ENCODE measurements at places on chromosomes 1 and 21.
A peak's percentile ranks its signal among the peaks of the same experiment; 100 is the strongest.

DNA sequence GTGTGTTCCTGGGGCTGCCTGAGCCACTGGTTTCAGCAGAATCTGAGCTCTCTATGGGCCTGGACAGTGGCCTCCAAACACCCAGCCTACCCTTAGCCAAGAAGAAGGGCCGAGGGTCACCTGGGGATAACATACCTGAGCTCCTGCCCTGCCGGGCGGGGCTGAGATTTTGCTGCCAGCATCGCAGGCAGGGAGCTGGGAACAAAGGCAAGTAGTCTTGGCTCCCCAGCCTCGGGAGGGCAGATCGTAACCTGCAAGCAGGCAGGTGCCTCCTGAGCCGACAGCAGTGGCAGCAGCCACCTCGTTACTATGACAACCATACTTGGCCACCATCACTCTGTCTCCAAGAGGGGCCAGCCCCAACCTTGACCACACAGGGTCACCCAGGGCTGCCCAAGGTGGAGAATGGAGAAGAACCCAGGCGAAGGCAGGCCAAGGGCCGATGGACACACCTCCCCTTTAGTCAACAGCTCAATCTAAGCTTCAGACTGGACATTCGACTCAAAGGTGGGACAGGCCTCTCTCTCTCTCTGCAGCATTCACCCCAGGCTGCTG, 54.6 kb downstream of the TOMM20 start:
- no peak for DNase-seq

DNA sequence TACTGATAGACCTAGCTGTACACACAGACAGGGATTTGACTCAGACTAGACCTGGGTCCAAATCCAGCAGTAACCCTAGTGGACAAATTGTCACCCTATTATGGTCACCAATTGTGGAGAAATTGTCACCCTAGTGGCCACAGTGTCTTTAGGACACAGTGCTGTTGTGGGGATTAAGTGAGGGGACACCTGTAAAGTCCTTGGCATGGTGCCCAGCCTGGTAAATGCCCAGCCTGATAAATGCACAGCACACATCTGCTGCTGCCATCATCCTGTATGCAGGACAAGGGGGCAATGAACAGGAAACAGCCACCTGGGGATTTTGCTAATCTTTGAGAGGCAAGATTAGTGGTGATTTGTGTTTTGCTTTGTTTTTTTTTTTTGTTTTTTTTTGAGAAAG, 2.3 kb downstream of the TMEM61 start:
- DNase-seq = no peak

- DNase-seq = no peak
Measured at GRCh38 chr1:236560213-236560771, 36.5 kb downstream of the LGALS8 start.

DNA sequence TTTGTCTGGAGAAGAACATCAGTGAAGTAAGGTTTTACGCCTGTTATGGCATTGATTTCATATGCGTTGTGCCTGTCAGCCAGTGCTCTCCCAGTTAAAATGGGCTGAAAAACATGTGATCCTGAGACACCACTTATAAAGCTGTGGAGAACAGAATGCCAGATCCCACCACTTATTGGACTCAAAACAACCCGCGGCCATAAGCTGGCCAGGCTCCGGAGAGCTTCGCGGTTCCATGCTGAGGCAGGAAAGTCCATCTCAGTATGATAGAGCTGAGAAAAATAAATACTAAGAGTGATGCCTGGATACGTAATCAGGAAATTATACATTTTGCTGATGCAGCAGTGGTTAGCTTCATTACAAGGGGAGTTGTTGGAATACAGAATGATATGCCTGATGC, 5.1 kb downstream of the APOBEC4 start:
- DNase-seq = no peak

GRCh38 chr1:152013664-152014237, 20.1 kb upstream of the S100A10 start:
- no peak for DNase-seq

DNA sequence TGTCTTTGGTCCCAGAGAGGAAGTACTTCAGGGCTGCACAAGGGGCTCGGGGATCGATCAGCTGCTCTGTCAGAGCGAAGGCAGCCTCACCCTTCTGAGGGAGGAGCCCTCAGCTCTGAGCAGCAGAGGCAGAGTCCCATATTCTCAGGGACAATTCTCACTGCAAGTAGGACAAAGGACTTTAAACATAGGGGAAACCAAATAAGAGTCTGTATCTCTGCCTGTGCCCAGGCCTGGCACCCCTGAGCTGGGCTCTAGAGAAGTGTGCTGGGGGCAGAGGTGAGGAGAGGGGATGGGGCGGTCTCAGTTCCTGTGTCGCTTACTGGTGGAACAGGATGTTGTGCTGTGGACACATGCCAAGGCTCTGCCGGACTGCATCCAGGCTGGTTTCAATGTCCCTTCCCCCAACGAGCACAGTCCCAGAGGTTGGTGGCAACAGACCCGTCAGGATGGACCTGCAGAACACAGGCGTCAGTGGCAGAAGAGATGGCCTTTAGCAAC, 76.6 kb downstream of the ABCA4 start:
- peak; percentile 28 for DNase-seq

GRCh38 chr1:65812065-65812464, 19.4 kb downstream of the PDE4B start:
- DNase-seq = no peak

- no peak for DNase-seq
Measured at GRCh38 chr1:66239834-66240233, 294.1 kb upstream of the SGIP1 start.

DNA sequence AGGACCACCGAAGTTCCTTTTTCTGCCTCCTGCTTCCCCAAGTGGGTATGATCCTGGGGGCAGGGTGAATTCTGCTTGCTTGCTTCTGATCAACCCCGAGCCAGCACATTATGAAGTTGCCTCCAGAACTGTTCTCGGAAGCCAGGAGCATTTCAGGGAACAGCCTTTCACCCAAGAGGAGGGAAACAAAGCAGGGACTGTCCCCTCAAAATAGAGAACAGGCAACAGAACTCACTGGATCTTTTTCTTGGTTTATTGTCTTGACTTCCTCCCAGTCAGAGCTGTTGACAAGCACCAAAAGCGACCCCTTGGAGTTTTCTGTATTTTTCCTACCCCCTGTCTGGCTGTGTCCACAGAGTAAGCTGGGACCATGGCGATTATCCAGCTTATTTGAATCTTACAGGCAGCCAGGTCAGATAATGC, 258.3 kb upstream of the SGIP1 start:
- peak; percentile 52 for DNase-seq

- peak; percentile 47 for DNase-seq
Measured at GRCh38 chr1:225849925-225850324, 32.3 kb downstream of the TMEM63A start.

- DNase-seq = no peak
Measured at GRCh38 chr1:70779571-70779970, 268.0 kb downstream of the PTGER3 start.

GRCh38 chr1:206859082-206859521, 6.3 kb upstream of the IL20 start:
- DNase-seq = no peak

DNA sequence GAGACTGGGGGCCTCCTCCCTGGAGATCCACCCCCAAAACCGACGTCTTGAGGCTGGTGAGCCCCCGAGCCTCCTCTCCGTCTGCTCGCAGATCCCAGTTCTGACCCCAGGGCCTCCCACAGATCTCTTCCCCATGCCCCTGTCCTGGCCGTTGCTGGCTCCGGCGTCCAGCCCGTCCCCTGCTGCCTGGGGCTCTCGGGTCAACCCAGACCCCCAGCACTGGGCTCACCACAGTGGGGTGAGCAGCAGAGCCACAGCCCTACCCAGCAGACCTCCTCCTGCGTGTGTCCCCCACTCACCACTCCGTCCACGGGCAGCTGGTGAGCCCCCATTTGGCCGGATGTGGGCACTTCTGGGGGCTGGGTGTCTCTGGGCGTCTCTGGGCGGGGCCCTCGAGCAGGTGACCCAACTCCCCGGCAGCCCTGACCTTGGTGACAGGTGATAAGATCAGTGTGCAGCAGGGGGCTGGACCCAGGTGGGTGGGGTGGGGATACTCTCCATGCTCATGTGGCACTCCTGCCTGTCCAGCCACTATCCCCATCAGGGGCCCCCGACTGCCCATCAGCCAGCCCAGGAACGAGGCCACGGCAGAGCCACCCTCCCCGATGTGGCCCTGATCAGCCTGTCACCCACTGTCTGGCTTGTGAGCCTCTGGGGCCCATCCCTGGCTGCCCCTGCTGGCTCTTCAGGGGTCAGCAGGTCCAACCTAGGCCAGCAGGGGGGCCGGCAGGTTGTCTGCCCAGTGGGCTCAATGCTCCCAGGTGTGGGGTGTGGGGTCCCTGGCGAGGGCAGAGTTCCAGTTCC, 709 bp downstream of the TNFRSF14 start:
- DNase-seq = no peak

DNA sequence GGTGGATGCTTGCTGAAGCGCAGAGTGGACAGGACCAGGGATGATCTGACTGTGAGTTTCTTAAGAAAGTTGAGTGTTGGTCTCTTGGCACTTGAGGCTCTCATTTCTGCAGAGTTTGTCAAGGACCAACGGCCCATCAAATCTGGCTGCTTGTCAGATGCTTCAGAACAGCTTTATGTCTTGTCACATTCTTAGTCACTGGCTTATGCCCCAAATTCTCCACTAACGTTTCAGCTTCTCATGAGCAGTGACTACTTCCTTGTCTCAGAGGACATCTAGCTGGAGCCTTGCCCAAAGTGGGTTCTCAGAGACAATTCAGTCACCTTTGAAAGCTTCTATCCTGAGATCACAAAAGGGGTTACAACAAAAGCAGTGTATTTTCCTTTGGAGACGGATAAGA, 92.3 kb downstream of the ST6GALNAC5 start:
- DNase-seq = no peak

DNA sequence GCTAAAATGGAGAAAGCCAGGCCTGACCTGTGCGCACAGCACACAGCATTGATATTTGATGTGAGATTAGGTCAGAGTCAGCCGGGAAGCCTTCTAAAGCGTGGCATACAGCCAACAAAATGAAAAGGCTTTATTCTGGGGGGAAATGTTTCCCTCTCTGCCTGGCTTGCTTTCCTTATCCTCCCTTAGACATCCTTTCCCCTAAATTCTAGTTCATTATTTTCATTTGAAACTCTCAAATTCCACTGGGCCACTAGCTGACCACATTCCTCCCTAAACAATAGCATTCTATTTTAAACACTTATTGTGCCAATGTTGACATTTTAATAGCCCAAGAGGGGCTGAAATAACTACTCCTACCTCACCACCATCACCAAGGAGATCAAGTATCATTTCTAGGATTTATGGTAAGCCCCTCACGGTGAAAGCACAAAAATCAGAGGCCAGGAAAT, 49.4 kb downstream of the LEPR start:
- no peak for DNase-seq

DNA sequence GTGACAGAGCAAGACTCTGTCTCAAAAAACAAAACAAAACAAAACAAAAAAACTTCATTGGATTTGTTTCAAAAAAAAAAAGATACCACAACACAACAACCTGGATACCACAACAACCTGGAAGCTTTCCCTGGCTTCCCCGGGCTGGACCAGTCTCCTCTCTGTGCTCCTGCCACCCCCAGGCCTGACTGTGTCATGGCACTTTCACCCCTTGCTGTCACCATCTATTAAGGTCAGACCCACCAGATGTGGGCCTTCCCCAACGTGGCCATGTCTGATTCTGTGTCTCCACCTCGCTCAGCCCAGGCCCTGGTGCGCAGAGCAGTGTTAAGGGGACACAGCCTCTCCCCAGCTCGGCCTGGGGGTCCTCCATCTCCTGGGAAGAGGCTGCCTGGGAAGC, 28.3 kb upstream of the ACOT11 start:
- DNase-seq = no peak

- DNase-seq = no peak
Measured at GRCh38 chr1:101316256-101316655, 79.4 kb downstream of the S1PR1 start.

- no peak for DNase-seq
Measured at GRCh38 chr1:208344202-208344857, 100.1 kb upstream of the PLXNA2 start.
